ENCODE measurements at places on chromosomes 13 and 19.

DNA sequence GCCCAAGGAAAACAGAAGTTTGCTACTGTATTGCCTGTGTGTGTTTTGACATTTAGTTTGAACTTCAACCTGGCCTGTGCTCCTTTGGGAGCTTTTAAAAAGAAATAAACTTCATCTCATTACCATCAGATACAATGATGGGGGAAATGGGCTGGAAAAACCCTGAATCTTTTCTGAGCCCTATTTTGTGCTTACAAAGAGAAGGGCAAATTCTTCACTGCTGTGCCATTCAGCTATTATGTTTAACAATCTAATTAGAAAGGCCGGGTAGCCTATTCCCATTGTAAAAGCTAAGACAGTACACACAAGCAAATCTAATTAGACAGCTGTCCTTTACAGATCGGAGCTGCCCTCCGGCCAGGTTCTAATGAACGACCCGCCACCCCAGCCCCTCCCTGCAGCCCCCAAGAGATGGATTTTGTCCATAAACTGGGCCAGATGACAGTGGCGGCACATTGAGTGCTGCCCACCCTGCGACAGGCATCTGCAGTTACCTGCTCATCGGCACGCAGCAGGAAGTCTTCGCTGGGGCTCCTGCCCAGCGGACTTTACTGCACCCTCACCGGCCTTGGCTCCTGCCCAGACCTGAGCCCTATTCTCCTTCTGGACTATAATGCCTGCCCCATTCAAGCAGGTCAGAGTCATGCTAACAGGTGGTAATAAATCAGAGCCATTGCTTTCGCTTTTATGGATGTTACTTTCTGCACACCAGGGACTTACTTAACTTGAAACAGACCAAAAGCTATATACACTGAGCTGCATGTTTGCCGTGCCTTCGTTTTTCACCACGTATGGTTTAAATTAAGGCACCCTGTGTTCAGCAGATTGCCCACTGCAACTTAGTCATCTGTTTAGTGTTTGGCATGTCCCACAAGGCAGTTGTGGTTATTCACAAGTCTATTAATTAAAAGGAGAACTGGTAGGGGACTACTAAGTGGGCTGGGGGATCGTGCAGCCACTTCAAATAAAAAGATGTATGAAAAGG is 549.6 kb downstream of the FGF9 start:
- no peak for DNase-seq

DNA sequence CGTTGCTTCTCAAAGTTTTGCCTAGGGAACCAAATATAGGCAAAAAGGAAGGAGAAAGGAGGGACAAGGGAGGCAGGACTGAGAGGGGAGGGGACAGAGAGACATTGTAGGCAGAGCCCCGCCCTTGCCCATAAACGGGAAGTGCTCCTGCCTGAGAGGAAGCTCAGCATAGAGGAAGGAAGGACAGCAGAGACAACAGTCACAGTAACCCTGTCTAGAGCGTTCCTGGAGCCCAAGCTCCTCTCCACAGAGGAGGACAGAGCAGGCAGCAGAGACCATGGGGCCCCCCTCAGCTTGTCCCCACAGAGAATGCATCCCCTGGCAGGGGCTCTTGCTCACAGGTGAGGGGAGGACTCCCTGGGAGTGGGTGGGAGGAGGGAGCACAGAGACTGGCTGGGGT is at the start of gene CEACAM21:
CEACAM21 (plus strand) TSS at position 169 of the 400 bp plus-strand sequence; CDS start at position 278, 109 bp downstream.
- no peak for DNase-seq

- no peak for DNase-seq
These were observed 50.0 kb upstream of the GPR183 start for GRCh38 chr13:99357131-99357596.

- DNase-seq: no peak
These were observed 46.1 kb downstream of the LATS2 start for GRCh38 chr13:21015284-21015683.

GRCh38 chr19:33310606-33311325 is 8.4 kb upstream of the CEBPA start:
- no peak for DNase-seq

GRCh38 chr13:93378184-93378583 is 151.6 kb downstream of the GPC6 start:
- no peak for DNase-seq

- no peak for DNase-seq
These were observed 189.9 kb downstream of the DACH1 start for GRCh38 chr13:71677124-71677523.

DNA sequence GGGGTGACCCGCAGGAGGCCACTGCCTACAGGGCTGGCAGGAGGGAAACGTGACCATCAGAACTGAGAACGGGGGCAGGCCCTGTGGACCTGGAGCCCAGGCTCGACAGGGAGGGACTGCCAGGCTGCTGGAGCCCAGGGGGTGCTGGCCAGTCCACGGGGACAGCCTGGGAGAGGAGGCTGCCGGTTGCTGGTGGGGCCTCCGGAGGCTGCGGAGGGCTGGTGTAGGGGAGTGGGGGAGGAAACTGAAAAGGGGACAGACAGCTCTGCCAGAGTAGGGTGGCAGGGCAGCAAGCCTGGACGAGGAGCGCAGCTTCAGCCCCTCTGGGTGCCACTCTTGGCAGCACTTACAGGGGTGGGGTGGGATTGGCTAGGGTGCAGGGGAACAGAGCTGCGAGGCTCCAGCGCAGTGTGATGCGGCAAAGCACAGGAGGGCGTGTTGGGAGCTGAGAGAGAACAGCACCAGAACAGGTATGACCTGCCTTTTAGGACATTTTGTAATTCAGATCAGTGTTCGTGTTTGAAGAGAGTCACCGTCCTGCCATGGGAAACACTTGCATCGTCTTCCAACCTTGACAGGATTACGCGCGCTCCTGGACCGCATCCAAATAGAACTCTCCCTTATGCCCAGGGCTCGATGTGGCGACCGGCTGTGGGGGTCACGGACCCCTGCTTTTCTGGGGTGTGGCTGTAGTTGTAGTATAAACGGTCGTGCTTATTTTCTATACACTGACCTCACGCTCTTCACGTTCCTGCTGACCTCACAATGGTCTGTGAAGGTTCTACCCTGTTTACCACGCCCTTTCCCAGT is 19.9 kb upstream of the ARHGEF7 start:
- no peak for DNase-seq

- peak; percentile 17 for DNase-seq
These were observed 71.9 kb downstream of the FLT1 start for GRCh38 chr13:28423010-28423409.

GRCh38 chr19:53374743-53375142 is 9.2 kb downstream of the ZNF525 start:
- DNase-seq: no peak

GRCh38 chr19:1449467-1450442 is at the start of gene APC2:
TSS of gene APC2 (plus strand) at chr19:1450121. CDS start at chr19:1453002, 2,881 bp downstream.
- no peak for DNase-seq

GRCh38 chr13:97335488-97336134 is 98.4 kb upstream of the RAP2A start:
- DNase-seq: no peak

DNA sequence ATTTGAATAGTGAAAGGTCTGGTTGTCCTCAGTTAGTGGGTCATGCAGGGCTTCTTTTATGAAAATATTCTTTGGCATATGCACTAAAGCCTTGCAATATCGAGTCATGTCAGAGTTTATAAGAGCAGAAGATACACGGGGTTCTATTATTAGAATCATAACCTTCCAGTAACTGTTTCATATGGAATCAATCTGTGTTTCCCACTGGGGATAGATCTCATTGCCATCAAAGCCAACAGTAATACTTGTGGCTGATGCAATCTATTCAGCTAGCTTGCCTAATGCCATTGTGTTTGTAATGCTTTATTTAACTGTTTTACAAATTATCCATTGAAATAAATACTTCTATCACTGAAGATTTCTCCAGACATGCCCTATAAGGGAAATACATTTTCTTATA is 746.9 kb upstream of the PCDH9 start:
- no peak for DNase-seq

DNA sequence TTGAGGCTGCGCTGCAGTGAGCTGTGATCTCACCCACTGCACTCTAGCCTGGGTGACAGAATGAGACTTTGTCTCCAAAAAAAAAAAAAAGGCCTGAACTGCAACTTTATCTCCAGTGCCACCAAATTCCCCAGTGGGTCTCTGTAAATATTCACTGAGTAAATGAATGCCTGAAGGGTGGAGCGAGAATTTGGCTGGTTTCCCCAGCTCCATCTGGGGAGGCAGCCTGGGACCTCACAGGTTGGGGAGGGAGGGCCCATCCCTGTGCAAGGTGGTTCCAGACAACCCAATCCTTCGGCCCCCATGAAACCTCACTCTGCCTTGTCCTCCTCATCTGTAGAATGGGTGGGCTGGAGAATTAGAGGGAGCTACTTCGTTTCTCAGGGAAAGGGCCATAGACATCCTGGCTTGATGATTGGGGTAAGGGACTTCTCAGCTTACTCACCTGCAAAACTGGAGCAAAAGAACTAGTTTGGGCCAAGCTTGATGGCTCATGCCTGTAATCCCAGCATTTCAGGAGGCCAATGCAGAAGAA is 4.2 kb upstream of the PKN1 start:
- no peak for DNase-seq

DNA sequence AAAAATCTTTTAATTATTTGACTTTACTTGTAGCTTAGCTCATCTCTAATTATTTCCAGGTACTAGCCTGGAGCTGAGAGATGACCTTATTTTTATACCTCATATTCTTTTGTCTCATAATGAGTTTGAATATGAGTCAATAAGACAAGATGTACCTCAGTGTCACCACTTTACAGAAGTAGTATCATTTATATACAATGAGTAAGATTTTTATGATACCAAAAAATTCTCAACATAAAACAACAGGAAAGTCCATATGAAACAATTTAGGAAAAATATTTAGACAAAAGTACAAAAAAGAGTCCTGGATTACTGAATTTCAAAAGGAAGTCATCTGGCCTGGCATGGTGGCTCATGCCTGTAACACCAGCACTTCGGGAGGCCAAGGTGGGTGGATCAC is 21.4 kb upstream of the USP12 start:
- no peak for DNase-seq

GRCh38 chr19:44846455-44847143 is 502 bp downstream of the NECTIN2 start:
- no peak for DNase-seq

- DNase-seq: no peak
These were observed 220.3 kb downstream of the POU4F1 start for GRCh38 chr13:78383071-78383484.

GRCh38 chr19:18418483-18419194 is 559 bp upstream of the SSBP4 start:
- DNase-seq: no peak

DNA sequence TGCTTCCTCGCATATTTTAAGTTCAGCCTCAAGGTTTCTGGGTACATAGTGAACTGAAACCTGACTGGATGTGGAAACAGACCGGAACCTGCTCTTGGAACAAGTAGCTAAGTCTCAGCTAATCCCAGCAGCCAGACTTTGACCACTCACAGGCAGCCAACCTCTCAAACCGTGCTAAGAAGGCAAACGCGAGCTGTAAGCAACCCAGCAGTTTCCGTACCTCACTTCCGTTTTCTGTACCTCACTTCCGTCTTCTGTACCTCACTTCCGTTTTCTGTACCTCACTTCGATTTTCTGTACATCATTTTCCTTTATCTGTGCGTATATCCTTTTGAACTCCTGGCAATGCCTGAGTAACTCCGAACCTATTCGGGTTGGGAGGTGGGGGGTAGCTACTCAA is 96.8 kb downstream of the SUCLA2 start:
- no peak for DNase-seq

DNA sequence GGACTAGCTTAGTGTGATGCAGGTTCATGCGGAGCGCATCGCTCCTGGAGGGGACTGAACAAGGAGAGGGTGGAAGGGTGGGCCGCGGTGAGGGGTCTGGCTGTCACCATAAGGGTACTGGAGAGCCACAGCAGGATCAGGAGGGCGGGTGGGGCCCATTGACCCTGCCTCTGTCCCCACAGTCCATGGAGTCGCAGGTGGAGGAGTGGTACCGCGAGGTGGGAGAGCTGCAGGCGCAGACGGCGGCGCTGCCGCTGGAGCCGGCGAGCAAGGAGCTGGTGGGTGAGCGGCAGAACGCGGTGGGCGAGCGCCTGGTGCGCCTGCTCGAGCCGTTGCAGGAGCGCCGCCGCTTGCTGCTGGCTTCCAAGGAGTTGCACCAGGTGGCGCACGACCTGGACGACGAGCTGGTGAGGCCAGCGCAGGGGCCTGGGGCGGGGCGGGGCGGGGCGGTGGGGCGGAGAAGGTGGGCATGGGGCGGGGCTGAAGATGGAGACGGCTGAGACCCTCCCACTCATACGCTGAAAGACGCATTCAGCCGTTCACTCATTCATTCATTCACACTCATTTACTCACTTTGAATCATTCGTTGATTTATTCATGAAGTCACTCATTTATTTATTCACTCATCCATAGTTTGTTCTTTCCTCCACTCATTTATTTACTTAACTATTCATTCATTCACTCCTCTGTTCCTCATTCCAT is 27.5 kb upstream of the SHKBP1 start:
- no peak for DNase-seq

DNA sequence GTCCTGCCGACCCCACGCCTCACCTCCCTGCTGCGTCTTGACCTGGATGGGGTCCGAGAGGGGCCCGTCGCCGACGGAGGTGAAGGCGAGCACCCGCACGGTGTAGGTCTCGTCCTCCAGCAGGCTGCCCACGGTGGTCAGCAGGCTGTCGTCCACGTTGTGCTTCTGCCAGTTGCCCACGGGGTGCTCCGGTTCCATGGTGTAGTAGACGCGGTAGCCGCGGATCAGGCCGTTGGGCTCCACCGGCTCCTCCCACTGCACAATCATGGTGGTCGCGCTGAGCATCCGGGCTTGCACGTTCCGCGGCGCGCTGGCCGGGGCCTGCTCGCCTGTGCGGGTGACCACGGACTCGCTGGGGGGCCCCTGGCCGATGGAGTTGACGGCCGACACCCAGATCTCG is 96.7 kb downstream of the PTPRS start:
- DNase-seq: no peak

DNA sequence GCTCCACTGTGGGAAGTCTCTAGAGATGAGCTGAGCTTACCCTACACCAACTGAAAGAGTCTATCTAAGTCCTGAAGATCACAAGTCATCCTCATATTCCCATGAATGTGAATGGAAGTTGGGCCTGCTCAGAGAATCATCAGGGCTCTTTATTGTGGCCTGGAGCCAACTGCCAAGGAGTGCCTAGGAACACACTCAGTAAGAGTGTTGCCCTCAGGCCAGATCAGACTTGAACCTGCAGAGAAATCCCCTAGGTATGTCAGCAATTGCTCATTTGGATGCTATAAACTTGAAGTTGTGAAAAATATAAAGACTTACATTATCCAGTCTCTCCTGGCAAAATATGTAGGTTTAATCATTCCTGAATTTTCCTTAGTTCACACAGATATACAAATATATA is 1070.2 kb downstream of the EFNB2 start:
- no peak for DNase-seq

DNA sequence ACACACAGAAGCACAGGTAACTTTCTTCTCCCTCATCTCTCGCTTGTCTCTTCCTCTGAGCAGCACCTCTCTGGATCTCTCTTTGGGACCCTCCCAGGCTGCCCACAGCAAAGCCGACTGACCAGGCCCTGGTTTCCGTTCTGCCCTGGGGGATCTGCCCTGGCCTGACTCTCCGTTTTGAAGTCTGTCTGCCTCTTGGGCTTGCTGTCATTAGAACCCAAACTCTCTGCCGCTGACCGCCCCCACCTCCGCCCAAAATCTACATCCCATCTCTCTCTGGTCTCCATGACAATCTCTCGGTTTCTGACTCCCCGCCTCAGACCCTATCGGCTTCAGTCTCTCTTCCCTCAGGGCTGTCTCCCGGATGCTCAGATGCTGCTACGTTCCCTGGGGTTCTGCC is 6.9 kb downstream of the KCNC3 start:
- DNase-seq: no peak

All from tibial nerve (tissue), 4 donors.